SK-MEL-5 (cell line): ENCODE measurements at places on chromosomes 3 and 15.
A peak's percentile ranks its signal among the peaks of the same experiment; 100 is the strongest.

GRCh38 chr3:193116871-193117270 lies 124.2 kb upstream of the PLAAT1 start:
- no peak for DNase-seq

DNA sequence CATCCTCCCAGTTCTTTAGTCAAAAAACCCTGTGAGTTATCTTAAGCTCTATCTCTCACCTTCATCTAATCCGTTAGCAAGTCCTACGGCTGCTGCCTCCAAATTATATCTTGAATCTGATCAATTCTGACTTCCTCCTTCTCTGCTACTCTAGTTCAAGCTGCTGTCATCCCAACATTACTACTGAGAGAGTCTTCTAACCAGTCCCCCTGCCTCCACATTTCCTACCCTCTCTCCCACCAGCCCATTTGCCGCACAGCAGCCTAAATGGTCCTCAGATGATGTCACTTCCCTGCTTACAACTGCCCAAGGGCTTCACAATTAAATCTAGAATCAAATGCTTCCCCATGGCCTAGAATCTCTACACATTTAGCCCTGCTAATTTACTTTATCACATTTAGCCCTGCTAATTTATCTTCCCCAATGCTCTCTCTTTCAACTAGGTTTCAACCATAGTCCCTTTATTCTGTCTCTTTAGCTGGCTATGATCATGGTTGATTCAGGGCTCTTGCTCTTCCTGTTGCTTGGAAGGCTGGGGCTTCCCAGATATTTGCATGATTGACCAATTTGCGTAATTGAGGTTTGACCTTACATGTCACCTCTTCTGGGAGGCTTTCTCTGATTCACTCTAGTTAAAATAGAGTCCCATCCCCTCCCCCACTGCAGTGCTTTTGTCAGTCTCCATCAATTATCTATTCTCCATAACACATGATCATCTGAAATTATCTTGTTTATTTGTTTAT lies 11.0 kb upstream of the ARL14 start:
- peak; percentile 32 for DNase-seq

DNA sequence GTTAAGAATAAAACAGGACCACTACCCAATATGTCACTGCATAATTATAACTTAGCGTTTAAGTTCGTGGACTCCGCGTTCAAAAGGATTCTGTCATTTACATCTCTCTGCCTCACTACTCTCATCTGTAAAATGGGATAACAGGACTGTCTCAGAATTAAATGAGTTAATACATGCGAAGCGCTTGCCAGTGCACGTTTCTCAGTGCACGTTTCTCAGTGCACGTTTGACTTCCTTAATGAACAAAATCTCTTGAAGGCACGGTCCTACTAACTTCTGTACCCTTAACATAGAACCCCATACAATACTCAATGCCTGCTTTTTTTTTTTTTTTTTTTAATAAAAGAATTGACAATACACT lies 499 bp downstream of the RABL3 start:
- no peak for DNase-seq

- peak; percentile 87 for DNase-seq
These were observed 86.3 kb upstream of the PRICKLE2 start for GRCh38 chr3:64311424-64312061.

- no peak for DNase-seq
These were observed 6.4 kb downstream of the CELSR3 start for GRCh38 chr3:48656061-48656840.

GRCh38 chr15:80709542-80709941 lies 14.4 kb downstream of the ABHD17C start:
- DNase-seq = no peak

GRCh38 chr3:37015642-37016041 lies 22.3 kb downstream of the MLH1 start:
- DNase-seq = no peak

- no peak for DNase-seq
These were observed 479.8 kb upstream of the TBL1XR1 start for GRCh38 chr3:177676947-177677587.

- peak; percentile 17 for DNase-seq
These were observed 61.0 kb upstream of the ANKRD28 start for GRCh38 chr3:15858547-15859506.

- peak; percentile 20 for DNase-seq
These were observed 8.3 kb downstream of the B3GALNT1 start for GRCh38 chr3:161096771-161097367.

- no peak for DNase-seq
These were observed 7.3 kb upstream of the ISLR2 start for GRCh38 chr15:74123131-74123429.

GRCh38 chr15:37765786-37766185 lies 168.7 kb upstream of the TMCO5A start:
- no peak for DNase-seq

GRCh38 chr3:30302027-30302426 lies 304.4 kb upstream of the TGFBR2 start:
- no peak for DNase-seq

GRCh38 chr3:141499965-141500364 lies 13.1 kb downstream of the RASA2 start:
- no peak for DNase-seq
